H54 (cell line): ENCODE measurements at places on chromosomes 12 and 14.

- DNase-seq, result no peak
Observed at GRCh38 chr12:29287622-29288021, 93.3 kb downstream of the ERGIC2 start.

DNA sequence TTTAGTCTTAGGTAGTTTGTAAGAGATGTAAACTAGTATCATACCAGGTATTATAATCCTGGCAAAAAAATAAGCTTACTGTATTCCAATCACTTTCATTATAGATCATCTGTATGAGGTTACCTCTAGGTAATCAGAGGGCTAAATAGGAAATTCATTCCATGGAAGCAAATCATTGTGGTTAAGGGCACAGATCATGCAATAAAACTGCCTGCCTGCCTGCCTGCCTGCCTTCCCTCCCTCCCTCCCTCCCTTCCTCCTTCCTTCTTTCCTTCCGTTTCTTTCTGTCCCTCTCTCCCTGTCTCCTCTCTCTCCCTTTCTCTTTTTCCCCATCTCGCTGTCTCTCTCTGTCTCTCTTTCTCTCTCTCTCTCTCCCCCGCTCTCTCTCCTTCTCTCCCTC lies 3.2 kb upstream of the CLEC9A start:
- DNase-seq, result no peak

GRCh38 chr12:114240288-114240687 lies 165.7 kb downstream of the TBX5 start:
- no peak for DNase-seq

GRCh38 chr12:78406828-78407227 lies 457.7 kb upstream of the SYT1 start:
- DNase-seq, result no peak

DNA sequence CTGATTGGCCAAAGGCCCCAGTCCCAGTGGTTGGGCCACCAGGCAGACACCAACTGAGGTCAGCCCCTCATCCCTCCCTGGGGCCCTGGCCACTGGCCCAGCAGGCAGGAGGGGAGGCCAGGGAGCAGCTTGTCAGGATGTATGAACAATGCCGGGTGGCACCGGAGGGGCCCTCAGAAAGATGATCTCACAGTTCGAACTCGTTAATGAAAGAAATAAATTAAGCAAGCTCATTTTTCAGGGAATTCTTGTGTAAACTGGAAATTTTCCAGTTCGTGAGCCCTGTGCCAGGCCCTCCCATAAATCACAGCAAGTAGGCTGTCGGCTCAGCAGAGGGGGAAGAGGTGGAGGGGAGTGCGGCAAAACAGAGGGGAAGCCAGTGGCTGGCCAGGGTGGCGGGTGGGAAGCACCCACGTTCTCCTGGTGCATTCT lies 177.0 kb upstream of the VASH1 start:
- DNase-seq, result no peak

- DNase-seq, result no peak
Observed at GRCh38 chr14:71725922-71726579, 206.2 kb upstream of the RGS6 start.

- DNase-seq, result no peak
Observed at GRCh38 chr12:95789126-95790032, 1.2 kb downstream of the NTN4 start.

DNA sequence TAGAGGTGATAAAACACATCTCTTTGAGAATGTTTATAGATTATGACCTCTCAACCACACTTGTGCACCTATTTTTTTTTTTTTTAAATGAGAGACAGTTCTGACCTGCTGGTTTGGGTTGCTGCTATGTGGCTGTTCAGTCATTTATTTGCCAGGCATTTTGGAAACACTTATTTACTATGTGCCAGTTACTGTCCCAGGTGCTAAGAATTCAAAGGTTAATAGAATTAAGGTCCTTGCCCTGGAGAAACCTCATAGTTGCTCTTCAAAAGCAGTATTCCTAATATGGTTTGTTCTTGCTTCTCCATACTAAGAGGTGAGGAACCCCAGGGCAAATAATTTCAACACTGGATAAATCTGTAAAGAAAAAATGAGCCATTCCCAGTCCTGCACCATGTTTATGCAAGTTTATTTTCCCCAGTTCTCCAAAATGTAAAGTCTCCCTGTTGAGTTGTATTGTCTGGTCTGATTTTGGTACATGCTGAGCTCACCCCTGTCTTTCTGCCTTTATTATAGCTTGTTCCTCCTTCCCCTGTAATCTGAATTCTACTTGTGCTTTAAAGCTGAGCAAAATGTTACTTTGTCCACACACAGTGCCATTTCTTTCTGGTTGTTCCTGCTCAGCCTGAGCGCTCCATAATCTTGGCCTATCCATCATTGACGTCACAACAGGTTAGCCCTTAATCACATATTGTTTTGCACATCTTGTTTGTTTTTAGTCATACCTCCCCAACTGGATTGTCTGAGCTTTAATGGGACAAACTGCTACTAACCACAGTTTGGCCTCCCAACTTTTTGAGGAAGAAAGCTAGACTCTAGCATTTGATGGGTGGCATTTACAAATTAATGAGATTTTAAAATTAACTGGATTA lies 56.7 kb downstream of the SRGAP1 start:
- DNase-seq, result no peak

GRCh38 chr12:5589054-5589453 lies 157.1 kb downstream of the NTF3 start:
- no peak for DNase-seq

- no peak for DNase-seq
Observed at GRCh38 chr14:77322951-77323350, 2.1 kb downstream of the GSTZ1 start.

DNA sequence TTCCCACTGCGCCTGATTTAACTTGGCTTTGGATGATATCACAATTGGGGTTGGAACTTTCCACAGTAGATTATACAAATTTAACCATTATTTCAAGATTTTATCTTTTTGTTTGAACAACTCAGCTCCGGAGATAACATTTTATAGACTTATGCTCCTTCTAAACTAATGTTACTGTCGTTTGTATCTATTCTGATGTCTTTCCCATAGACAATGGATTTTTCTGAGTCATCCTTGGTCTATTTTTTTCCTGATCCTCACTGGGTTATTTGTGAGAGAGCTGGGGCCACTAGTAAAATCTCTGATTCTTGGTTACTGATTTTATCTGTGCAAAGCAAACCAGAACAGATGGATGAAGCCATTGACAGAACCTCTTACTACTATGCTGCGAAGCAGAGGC lies 175.1 kb downstream of the SLC38A4 start:
- DNase-seq, result no peak

DNA sequence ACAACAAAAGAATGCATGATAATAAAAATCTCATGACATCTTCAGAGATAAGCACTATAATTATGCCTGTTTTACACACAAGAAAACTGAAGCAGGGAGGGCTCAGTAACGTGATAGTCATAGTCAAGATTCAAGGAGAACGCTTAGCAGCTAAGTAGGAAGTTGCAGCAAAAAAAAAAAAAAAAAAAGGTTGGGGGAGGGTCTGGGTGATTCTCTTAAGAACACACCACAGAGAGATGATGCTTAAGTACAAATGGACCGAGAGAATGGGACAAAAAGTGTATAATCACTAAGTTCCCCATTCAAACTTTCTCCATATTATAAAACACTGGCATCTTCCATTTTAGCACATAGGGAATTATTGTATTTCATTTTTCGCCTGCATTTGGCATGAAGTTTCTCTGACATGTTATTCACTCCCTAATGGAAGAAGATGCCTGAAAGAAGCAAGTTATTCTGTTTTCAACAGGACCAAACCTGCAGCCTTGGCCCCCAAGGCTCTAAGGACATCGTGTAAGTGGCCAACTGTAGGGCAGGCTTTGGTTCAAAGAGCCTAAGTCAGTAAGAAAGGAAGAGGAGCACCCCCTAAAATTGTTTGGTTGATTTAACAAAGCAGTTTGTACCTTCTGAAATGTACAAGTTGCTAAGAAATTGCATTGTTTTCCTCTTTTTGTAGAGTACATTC lies 142.9 kb upstream of the TMPO start:
- no peak for DNase-seq

- no peak for DNase-seq
Observed at GRCh38 chr12:62766496-62766895, 168.5 kb downstream of the PPM1H start.

- no peak for DNase-seq
Observed at GRCh38 chr14:35406090-35406489, 1.5 kb upstream of the NFKBIA start.

DNA sequence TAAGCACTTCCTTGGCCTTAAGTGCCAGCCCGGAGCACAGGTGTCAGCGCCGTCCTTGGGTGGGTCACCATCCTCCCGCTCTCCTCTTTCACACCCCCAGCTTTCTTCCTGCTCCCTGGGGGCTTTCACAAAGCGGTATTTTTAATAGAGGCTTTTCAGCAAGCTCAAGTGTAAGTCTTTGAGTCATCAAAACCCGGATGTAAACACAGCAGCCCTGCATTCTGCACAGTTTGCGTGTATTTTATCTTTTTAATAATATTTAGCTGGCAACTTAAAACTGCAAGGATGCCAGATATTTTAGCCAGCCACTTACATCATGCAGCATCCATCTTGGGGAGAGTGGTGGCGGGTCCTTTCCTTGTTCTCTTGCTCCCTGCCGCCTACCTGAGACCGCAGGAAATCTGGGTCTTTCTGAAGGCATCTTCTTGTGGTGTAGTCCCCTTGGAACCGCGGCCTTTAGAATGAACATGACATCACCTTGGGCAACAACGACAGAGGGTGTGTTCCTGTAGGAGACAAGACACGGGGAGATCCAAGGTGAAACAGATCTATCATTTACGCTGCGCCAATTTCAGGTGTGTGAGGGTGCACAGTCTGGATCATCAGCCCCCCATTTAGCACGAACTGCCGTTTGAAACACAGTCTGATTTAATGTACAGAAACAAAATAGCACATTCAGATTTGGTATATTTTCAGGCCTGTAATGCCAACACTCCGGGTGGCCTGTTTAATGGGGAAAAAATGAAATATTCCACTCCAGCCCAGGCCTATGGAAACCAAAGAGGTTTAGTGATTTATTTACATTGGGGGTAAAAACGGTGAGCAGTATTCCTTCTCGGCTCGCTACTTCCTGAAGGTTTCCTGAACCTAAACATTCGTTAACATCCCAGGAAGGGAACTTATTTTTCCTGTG lies 12.5 kb upstream of the IRF2BPL start:
- DNase-seq, result no peak

GRCh38 chr12:128606051-128606450 lies 217.7 kb downstream of the SLC15A4 start:
- no peak for DNase-seq

DNA sequence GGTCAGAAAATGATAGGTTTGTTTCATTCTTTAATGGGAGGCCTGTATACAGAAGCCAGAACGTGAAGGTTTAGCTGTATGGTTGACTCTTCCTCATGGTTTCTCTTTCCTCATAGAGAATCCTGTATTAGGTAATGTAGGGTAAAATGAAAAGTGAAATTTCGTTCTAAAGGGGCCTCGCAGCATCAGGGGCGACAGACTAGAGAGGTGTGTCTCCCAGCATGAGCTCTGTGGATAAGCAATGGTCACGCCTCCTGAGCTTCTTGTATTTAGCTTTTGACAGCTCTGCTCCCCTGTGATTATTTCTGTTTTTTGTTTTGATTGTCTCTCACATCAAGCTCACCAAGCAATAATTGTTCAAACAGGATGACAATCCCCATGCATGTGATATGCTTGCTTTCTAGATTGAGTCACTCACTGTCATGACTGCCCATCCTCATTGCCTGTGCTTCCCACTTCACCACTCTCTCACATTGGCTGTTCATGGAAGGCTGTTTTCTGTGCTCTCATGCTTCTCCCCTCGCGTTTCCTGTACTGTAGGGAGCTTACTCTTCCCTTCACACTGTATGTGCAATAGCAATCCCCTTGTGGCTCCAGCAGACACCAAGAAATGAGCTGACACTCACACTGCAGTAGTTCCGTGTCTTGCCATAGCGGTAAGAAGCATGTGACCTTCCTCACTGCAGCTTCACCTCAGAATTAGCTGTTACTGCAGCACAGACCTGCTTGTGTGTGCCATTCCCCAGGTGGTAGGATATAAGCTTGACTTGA lies 44.0 kb downstream of the RAD52 start:
- DNase-seq, result no peak

DNA sequence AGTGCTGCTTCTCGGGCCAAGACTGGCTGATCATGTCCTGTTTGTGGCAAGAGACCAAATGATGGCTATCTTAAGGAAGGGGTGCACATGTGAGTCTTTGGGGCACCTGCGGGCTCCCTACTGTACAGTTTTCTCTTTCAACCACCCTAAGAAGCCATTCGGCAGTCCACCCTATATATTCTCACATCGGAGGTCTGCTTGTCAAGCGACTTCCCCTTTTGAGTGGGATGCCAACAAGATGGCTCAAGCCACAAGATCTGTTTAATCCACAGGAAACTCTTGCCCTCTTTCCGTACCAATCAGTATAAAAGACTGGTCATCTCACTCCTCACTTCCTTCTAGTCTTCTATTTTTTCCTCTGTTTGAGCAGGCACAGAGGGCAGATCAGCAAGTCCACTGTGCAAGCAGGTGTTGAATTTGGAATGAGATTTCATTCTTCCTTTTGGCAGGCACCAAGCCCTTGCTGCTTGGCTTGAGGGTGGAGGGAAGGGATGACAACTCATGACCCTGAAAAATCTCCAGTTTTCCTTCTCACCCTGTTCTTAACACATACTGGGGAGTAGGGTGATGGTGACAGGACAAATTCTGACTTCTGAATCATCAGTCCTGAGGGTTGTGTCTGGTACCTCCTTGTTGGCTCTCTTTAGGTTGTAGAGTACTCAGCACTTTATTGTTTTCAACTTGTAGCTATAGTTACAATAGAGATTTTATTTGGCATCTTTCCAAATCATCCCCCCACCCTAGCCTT lies 17.6 kb downstream of the LACRT start:
- no peak for DNase-seq

GRCh38 chr12:58241099-58241498 lies 299.7 kb downstream of the ATP23 start:
- no peak for DNase-seq

- DNase-seq, result no peak
Observed at GRCh38 chr14:53570411-53571387, 385.9 kb downstream of the BMP4 start.

DNA sequence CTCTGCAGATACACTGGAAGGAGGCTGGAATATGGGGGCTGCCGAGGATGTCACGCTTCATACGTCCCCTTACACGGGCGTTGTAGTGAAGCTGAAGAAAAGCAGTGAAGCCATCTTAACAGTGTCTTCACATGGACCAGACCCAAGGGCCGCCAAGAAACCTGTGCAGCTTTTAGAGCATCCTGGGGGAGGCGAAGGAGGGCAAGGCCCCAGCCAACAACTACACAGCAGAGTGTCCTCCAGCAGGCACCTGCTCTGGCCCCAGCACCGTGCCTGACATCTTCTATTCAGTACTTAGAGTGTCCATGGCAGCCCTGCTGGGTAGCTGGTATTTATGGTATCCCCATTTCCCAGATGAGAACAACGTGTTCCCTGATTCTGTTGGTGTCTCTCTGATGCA lies 48.9 kb upstream of the RIN3 start:
- DNase-seq, result no peak

DNA sequence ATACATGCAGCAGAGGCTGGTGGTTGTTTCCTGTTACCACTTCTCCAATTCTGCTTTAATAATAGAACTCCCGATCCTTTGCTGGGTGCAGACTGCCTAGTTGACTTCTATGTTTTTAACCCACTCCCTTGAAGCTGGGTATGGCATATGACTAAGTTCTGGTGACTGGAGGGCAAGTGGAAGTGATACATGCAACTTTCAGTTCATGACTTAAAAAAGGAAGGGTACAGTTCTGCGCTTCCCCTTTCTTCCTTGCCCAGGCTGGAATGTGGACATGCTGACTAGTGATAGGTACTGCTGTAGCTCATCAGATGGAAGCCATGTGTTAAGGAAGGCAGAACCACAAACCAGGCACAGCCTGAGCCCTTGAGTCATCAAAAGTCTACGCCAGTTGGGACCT lies 2.4 kb upstream of the A2M start:
- no peak for DNase-seq

- no peak for DNase-seq
Observed at GRCh38 chr14:95174184-95174792, 17.0 kb upstream of the DICER1 start.
